AML-193 (cell line): ENCODE measurements at places on chromosomes 1 and 21.

DNA sequence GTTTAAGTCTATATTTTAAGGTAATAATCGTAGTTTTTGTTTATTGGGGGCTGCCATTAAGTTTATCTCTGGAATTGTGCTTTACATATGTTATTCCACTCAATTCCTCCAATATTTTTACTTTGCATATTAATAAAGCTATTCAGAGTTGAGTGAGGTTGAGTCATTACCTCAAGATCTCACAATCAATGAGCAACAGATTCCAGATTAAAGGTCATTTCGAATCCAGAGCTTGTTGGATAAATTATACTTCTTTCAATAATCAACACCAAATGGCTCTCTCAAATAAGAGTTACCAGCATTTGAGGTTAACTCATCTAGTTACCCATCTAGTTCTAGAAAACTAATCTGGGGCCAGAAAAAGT, 16.7 kb downstream of the RGS4 start:
- no peak for DNase-seq

GRCh38 chr1:119808972-119809550, 2.2 kb downstream of the REG4 start:
- peak; percentile 53 for DNase-seq

DNA sequence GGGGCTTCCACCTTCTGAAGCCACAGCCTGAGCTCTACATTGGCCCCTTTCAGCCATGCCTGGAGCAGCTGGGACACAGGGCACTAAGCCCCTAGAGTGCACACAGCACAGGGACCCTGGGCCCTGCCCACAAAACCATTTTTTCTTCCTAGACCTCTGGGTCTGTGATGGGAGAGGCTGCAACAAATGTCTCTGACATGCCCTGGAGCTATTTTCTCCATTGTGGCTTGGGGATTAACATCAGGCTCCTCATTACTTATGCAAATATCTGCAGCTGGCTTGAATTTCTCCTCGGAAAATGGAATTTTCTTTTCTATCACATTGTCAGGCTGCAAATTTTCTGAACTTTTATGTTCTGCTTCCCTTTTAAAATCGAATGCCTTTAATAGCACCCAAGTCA, 795.7 kb downstream of the LTN1 start:
- no peak for DNase-seq

DNA sequence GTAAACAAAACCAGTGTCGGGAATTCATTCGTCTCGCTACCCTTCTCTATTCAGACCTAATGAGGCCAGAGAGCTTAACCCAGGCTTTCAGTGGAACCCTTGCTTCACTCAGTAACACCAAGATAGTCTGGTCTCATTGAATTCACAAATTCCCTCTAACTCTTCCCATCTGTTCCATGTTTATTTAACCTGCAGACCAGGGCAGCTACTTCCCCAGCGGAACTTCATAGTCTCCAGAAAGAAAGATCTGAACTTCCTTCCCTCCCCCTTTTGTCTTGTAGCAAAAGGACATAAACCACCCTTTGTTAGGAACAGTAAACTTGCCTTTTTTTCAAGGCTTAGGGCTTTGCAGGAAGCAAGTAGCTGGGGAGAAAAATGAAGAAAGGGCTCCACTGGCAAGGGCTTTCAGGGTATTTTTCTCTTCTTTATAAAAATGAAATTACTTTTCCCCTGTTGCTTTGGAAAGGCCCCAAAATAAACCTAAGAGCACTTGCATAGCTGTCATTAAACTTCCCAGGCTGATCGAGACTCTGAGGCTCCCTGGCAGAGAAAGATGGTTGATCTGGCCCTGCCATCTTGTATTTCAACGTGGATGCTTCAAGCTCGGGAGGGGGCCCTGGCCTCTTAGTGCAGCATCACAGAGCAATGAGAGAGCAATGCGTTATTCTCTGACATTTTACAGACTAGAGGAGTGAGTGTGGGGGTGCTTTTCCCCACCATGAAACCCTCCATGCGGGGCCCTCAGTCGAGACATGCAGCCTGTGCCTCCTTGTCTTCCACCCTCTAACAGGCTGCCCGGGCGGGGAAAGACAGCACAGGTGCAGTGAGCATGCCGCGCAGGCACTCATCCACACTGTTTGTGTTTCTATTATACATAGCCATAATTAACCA, 30.0 kb downstream of the MIS18A start:
- DNase-seq = no peak

GRCh38 chr1:57167997-57168396, 202.2 kb upstream of the C8B start:
- no peak for DNase-seq

DNA sequence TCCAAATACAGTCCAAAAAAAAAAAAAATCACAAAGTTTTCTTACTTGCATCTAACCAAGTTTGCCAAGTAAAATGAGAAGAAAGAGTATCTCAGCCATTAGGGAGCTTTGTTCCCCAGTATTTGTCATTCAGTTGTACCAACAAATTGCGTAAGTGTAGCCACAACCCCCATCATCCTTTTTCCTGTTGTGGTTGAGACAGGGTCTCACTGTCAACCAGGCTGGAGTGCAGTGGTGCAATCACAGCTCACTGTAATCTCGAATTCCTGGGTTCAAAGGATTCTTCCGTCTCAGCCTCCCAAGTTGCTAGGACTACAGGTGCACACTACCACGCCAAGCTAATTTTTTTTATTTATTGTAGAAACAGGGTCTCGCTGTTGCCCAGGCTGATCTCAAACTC, 9.5 kb downstream of the STX6 start:
- peak; percentile 70 for DNase-seq
